ENCODE measurements at places on chromosomes 3 and 15. TPM values are rescaled to one million over a fixed set of nuclear protein-coding genes. Genes with fewer than 3 reads are reported as not detected.

GPR62 gene
- total RNA-seq: not detected

PPM1M gene
- total RNA-seq: 4.7 TPM

SSUH2 gene
- 1.2 TPM for total RNA-seq

GCSAM gene
- total RNA-seq: not detected

FBXO40 gene
- not detected for total RNA-seq

TMEM40 gene
- 0.08 TPM for total RNA-seq

HTR3E gene
- total RNA-seq: not detected

ARNT2 gene
- total RNA-seq: 18.7 TPM

HCLS1 gene
- total RNA-seq: 0.14 TPM

DLEC1 gene
- total RNA-seq: 0.05 TPM

MASP1 gene
- total RNA-seq: not detected

SNRPN gene
- 103 TPM for total RNA-seq

CP gene
- 4.9 TPM for total RNA-seq

ADAMTSL3 gene
- total RNA-seq: 0.53 TPM

AGTR1 gene
- 0.40 TPM for total RNA-seq

CPNE9 gene
- total RNA-seq: 0.14 TPM

ADAMTS9 gene
- total RNA-seq: 0.92 TPM

STX19 gene
- total RNA-seq: not detected

MEIS2 gene
- 8.7 TPM for total RNA-seq

COL6A5 gene
- total RNA-seq: not detected

GPR149 gene
- total RNA-seq: not detected

CCDC54 gene
- not detected for total RNA-seq

AVEN gene
- total RNA-seq: 21.4 TPM

ISG20 gene
- total RNA-seq: 40.1 TPM

TPRG1 gene
- 0.21 TPM for total RNA-seq

RASGRP1 gene
- 0.32 TPM for total RNA-seq

LTK gene
- 0.06 TPM for total RNA-seq

SEMA6D gene
- not detected for total RNA-seq

RETNLB gene
- total RNA-seq: not detected

RFTN1 gene
- total RNA-seq: 4.0 TPM

CYP8B1 gene
- not detected for total RNA-seq

BSN gene
- 0.16 TPM for total RNA-seq

CKMT1B gene
- 3.8 TPM for total RNA-seq

DUOXA2 gene
- not detected for total RNA-seq

RBMS3 gene
- 0.43 TPM for total RNA-seq

FGF7 gene
- total RNA-seq: not detected

SPATA12 gene
- total RNA-seq: 0.47 TPM

CLPX gene
- total RNA-seq: 47.0 TPM

MESP2 gene
- total RNA-seq: 0.54 TPM
